Stromal cell of bone marrow (primary cell): ENCODE measurements at places on chromosomes 11 and 22.
A peak's percentile ranks its signal among the peaks of the same experiment; 100 is the strongest.

DNA sequence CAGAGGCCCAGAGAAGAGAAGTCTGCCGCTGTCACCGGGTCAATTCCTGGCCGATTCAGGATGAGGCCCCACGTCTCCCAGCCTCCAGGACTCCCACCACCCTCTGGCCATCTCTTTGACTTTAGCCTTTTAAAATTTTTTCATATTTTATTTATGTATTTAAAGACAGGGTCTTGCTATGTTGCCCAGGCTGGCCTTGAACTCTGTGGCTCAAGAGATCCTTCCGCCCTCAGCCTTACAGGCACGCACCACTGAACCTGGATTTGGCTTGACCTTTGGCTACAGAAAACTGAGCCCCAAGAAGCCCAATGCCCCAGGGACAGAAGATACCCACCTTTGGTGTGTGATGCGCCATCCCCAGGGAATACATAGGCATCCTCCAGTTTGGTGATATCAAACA is 3.9 kb downstream of the POLR3H start:
- no peak for DNase-seq

- no peak for DNase-seq
These were observed 40.3 kb downstream of the MCHR1 start for GRCh38 chr22:40719599-40719998.

DNA sequence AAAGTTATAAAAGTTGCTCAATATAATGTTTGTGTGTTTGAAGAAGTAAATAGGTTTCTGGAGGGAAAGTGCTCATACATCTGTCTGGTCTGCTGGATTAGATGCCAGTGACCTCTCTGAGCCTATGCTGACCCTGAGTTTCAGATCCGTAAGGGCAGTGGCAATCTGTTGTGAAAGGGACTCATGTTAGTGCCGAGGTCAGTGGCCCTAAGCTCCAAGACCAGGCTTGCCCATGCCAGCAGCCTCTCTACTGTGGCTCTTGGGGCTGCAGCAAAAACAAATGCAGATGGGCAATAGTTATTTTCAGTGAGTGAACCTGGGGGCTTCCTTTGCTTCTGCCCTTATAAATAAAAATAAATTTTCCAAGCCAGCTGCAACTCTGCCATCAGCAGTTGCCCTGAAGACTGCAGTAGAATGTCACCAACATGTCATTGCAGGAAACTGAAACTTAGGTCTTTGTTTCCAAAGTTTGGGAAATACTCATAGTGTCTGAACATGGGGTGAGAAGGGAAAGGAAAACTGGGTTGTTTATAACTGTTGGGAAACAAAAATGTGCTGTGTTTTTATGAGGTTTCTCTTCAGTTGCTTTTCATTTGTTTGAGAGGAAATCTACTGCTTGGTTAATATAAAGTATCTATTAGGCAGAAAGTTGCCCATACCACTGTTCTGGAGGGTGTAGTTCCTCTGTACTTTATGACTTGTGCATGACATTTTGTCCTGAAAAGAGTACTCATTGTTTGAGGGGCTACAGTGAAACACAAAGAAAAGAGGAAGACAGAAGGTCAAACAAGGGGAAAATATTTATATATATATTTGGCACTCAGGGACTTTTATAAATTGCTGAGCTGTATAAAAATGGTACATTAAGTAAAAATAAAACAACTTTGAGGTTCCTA is 9.5 kb upstream of the MS4A4E start:
- DNase-seq, result no peak

- peak; percentile 78 for DNase-seq
These were observed 22.7 kb upstream of the C1QTNF4 start for GRCh38 chr11:47616726-47617416.

- DNase-seq, result peak; percentile 31
These were observed 133.0 kb downstream of the PLEKHA7 start for GRCh38 chr11:16881074-16881709.

DNA sequence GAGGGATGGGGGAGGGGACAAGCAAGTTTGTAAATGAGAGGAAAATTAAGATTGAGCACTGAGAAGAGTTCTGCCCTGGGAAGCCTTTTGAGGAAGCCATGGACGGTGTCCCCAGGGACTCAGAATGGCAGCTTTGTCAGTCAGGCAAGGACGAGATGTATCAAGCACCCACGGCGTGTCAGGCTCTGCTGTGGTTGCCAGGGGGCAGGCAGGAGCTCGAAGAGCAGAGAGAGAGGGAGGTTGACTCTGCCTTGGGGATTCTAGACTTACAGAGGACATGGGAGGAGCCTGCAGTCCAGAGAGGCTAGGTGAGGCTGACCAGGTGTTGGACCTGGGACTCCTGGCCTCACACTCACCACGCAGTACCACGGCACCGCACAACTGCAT is 29.1 kb upstream of the SYT7 start:
- DNase-seq, result no peak

- no peak for DNase-seq
These were observed 1.9 kb upstream of the UQCC3 start for GRCh38 chr11:62669420-62670161.

DNA sequence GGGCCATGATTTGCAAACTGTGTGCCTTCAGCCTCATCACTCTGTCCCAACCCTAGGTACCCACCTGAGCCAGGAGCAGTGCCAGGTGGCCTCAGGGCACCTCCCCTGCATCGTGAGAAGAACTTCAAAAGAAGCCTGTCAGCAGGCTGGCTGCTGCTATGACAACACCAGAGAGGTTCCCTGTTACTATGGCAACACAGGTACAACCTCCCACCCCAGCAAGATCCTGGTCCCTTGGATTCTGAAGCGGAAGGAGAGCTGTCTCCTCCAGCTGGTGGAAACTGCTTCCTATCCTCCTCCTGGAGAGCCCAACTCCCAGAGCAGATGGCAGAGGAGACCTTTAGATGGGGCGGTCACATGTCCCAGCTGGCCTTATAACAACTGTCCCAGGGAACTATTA is 2.9 kb downstream of the ZP1 start:
- no peak for DNase-seq
